ENCODE measurements at places on chromosomes 5 and 9.

DNA sequence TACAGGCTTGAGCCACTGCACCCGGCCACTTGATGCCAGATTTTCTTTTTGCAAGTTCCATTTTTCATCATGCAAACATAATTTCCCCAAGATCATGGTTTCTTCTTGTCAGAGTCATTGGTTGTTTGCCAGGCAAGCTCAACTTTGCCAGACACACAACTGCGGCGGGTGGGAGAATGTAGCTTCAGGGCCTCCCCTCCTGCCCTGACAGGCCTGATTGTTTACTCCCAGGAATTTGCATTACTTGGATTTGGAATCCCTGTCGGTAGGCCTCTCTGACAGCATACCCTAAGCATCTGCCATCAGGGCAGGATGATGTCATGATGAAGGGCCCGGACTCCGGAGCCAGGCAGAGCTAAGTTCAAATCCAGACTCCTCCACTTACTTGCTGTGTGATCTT, 15.1 kb downstream of the RPS14 start:
- DNase-seq, result no peak

GRCh38 chr5:9766581-9766980, 136.4 kb upstream of the TAS2R1 start:
- DNase-seq, result no peak

DNA sequence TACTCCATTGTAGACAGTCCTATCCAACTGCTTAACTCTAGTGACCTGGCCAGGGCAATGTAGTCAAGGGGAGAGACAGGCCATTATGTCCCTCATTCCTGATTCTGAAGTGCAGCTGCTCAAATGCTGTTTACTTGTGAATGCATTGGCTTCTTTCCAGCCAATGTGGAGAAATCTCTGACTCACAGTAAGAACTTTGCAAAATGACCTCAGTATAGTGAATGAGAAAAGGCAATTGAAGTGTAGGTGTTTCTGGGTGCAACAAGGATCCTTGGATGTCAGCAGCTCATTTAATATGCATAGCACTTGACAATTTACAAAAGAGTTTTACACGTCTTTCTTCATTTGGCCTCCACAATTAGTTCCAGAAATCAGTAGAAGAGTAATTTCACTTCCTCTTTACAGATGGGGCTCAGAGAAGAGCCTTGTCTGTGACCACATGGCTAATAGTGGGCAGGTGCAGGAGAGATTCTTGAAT, 367.2 kb downstream of the OSTF1 start:
- DNase-seq, result no peak

DNA sequence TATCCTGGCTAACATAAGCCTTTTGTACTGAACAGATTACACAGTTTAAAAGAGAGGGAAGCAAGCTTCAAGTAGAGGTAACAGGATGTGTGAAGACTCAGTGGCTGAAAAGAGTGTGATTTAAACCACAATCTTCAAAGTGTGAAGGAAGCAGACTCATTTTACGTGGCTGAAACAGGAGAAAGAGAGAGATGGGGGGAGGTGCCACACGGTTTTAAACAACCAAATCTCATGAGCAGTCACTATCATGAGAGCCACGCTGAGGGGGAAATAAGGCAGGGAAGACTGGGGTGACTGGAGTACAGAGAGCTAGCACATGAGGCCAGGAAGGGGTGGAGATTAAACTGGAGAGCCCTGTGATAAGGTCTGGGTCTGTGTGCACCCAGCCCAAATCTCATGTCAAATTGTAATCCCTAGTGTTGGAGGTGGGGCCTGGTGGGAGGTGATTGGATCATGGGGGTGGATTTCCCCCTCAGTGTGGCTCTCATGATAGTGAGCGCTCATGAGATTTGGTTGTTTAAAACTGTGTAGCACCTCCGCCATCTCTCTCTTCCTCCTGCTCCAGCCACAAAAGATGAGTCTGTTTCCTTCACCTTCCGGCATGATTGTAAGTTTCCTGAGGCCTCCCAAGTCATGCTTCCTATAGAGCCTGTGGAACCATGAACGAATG, 318.6 kb upstream of the CD180 start:
- no peak for DNase-seq

- no peak for DNase-seq
Measured at GRCh38 chr9:75823151-75823550, 67.3 kb upstream of the PCSK5 start.

GRCh38 chr9:16712787-16713186, 157.7 kb downstream of the BNC2 start:
- DNase-seq, result no peak

All from effector CD4-positive, alpha-beta T cell (primary cell).